Activated CD4-positive, alpha-beta T cell treated with anti-CD3 and anti-CD28 coated beads, Interleukin-10, Interleukin-2, amounts not matched to agents 100 ng/mL and 50 ng/mL, durations not matched to agents 16 hours and 8 hours (primary cell): ENCODE measurements at places on chromosomes 3 and 15.

- DNase-seq: no peak
Measured at GRCh38 chr3:182258538-182259177, 534.6 kb upstream of the ATP11B start.

DNA sequence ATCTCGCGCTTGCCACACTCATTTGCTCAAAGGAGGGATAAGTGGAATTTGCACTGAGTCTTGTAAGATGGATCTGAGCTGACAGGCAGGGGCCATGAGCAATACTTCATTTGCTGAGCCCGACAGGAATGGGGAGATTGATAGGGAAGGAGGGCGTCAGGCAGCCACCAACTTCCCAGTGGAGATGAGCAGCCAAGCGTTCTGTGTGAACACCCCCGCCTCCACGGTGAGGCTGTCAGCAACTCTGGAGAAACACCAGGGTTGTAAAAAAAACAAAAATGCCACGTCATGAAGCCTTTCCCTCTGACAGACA lies 36.8 kb downstream of the TLE3 start:
- DNase-seq: no peak

DNA sequence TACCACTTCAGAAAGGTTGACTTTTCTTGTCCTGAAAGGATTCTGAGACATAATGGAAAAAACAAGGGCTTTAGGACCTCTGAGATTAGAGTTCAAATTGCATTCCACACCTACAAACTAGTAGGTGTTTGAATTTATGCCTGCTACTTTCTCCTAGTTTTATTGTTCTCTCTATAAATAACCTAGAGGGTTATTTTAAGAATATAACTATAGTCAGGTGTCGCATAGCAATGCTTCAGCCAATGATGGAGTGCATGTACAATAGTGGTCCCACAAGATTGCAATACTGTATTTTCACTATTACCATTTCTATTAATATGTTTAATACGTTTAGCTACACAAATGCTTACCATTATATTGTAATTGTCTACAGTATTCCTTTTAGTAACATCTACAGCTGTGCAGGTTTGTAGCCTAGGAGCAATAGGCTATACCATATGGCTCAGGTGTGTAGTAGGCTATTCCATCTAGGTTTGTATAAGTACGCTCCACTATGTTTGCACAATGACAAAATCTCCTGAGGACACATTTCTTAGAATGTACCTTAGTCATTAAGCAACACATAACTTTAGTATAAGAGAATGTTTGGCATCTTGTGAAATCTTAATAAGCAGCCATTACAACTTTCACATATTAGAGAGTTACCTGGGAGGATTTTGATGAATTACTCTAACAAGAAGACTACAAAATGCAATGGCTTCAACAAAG lies 1352.5 kb downstream of the ZPLD1 start:
- no peak for DNase-seq

GRCh38 chr3:43144761-43145490 lies 39.0 kb upstream of the POMGNT2 start:
- DNase-seq: no peak

GRCh38 chr3:47266709-47267489 lies 15.7 kb downstream of the KIF9 start:
- DNase-seq: peak; percentile 22

- no peak for DNase-seq
Measured at GRCh38 chr3:171685116-171685895, 125.0 kb downstream of the PLD1 start.

- DNase-seq: no peak
Measured at GRCh38 chr15:73017987-73018386, 34.3 kb upstream of the NEO1 start.

DNA sequence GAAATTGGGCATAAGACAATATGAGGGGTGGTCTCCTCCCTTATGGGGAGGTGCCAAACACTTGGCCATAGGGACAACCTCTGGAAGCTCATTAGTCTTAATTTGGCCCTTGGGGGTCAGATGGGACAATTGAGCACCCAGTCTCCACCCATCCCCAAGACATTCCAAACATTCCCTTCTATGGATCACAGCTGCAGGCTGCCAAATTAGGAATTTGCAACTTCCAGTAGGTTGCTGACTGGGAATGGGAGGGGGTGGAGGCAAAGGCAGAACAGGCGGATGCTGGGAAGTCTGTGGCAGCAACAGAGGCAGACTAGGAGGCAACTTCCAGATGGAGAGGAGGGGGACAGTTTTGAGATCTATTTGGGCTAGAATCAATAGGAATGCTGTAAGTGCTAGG lies 1.4 kb upstream of the PDHB start:
- no peak for DNase-seq

- DNase-seq: no peak
Measured at GRCh38 chr15:36880913-36881460, 219.4 kb downstream of the MEIS2 start.

DNA sequence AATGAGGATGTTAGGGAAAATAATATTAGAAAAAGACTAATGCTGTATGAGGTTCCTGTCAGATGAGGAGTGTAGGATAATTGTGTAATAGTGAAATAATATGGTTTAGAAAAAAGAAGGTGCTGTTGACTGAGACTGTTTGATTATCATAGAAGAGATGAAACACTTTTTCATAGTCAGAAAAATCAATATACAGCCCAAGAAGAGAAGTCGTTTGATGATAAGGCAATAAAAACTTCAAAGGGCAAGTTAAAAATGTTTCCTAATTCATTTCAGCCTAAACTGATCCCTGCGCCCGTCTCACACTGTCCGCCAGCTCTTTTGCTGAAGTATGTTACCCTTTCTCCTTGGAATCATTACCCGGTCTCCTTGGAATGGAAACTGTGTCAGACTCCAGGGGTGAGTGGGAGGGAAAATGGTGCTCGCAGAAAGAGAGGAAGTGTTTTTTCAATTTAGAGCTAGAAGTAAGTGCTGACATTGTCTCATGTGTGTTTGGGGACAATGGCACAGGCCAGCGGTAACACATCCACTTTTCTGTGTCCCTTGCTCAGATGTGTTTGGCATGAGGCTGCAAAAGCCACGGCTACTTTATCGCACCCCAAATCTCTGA lies 23.6 kb downstream of the DUT start:
- no peak for DNase-seq

DNA sequence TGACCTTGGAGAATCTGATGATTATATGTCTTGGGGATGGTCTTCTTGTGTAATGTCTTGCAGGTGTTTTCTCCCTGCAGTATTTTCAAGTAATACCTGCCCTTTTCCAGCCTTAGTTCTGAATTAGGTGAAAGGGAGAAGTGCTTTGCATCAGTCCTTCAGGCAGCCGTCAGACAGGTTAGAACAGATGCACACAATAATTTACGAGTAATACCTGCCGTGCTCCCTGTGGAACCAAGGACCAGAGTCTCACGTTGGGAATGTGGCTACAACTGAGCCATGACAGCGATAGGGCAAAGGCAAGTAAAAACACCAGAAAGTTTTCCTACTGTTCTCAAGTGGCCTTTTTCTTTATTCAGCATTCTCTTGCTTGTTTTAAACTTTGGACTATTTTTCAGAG lies 69.1 kb downstream of the CHCHD6 start:
- no peak for DNase-seq

GRCh38 chr15:70241561-70242320 lies 144.0 kb upstream of the TLE3 start:
- DNase-seq: no peak

- no peak for DNase-seq
Measured at GRCh38 chr3:77141423-77141822, 101.5 kb downstream of the ROBO2 start.

- DNase-seq: no peak
Measured at GRCh38 chr3:190183121-190183520, 62.4 kb upstream of the P3H2 start.

DNA sequence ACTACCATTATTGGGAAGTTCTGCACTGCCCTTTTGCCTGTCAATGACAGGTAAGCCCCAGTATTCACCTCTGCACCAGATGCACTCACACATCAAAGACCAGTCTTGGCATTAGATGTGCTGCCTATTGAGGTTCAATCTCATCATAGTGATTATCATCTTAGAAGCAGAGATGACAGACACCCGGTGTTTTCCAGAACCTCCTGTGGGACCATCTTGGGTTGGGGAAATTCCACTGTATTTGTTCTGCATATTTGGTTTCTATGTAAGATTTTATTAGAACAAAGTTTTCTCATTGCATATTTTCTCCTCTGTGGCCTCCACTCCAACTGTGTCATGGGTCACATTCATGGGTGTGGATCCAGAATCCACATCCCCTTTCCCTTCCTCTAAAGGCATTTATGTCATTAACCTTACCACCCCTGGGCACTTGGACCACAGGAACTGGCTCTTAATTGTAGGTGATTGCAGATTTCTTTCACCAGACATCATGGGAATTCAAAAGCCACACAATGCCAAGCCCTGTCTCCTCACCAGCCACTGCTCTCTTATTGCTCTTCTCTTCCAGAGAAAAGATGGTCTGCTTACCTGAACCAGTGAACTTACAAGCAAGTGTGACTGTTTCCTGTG lies 31.2 kb downstream of the PLA1A start:
- peak; percentile 9 for DNase-seq

GRCh38 chr3:179088306-179088705 lies 16.7 kb upstream of the ZMAT3 start:
- no peak for DNase-seq

DNA sequence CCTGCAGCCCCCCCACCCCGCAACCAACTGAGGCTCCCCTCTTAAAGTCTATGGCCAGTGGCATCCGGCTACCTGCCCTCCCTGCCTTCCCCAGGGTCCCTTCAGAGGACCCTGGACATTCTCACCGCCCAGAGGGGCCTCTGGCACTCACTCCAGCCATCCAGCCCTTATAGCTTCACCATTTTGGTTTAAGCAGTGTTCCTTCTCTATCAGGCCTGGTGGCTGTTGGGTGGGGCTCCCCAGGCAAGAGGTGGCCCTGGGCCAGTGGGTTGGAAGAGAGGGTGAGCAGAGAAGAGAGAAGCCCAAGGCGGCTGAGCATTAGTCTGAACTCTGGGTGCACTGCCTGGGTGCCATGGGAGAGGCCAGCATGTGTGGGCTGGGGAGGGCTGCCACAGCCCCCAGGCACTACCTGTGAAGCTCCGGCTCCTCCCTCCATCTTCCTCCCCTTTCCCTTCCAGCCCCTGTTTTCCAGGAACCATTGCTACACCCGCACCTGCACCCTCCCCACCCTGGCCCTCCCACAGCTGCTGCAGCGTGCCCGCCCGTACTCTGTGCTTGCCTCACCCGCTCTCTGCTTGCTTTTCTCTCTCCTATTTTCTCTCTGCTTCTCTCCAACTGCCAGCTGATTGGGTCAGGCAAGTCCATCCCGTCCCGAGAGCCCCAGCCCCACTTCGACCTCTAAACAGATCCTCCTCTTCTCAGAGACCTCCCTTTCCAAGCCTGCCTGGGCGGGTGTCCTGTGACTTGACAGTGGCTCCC lies 168.2 kb downstream of the TBC1D2B start:
- no peak for DNase-seq

GRCh38 chr3:136385457-136385856 lies 135.3 kb downstream of the PCCB start:
- DNase-seq: peak; percentile 27

GRCh38 chr15:81886591-81886990 lies 159.2 kb downstream of the MEX3B start:
- no peak for DNase-seq

DNA sequence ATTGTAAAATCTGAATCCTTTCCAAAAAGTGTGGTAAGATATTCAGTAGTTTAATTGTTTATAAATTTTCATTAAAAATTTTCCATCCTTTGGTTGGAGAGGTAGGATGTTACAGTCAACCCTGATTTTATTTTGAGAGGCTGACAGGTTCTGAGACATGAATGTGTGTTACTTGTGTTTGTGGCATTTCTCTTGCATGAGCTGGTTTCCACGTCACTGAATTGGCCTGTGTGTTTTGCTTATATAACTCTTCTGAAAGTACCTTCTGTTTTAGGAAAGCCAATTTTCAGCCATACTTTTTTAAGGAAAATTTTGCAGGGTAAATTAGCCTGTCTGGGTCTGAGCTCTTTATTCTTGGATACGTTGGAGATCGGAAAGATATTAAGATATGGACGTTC lies 30.7 kb downstream of the PXYLP1 start:
- no peak for DNase-seq

- no peak for DNase-seq
Measured at GRCh38 chr15:67050062-67050461, 15.3 kb upstream of the SMAD3 start.

- no peak for DNase-seq
Measured at GRCh38 chr15:67931861-67932260, 92.0 kb upstream of the RNU6-1 start.

DNA sequence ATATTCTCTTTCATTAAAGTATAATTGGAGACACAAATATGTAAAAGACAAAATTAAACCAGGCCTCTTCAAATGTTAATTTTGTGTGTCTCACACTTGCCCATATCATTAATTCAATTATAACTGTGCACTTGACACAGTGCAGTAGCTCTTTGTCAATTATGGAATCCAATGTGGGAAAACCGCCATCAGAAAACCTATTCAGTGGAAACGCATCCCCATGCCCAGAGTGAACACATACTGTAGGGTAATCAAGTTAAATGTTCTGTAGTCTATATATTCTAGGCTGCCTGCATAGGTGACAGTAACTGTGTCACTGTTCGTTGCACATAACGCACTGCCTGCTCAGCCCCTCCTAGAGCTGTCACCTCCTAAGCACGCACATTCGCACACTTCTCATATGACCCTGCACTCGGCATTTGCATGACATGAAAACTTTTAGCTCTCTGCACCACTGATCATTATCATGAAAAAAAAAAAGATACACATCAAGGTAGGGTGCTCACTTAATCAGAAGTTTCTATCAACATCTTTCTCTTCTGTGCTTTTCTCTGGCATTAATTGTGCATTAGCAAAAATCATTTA lies 63.2 kb downstream of the MEIS2 start:
- no peak for DNase-seq

DNA sequence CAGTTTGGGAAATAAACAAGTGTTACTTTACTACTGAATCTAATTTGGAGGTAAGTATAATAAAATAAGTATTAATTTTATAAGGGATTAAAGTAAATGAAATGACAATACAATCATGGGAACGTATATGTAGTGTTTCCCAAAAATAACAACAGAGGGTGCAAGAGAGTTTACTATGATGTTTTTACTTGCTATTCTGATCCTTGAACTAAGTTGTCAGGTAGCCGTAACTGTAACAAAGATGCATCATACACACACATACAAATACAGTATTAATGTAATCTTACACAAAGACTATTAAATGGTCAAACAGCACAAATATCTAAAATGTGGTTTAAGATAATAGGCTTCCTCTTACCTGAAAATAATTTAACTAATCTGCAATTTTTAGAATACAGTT lies 311.4 kb downstream of the TBC1D5 start:
- DNase-seq: peak; percentile 4

GRCh38 chr3:58068122-58068809 lies 60.0 kb downstream of the FLNB start:
- DNase-seq: no peak

DNA sequence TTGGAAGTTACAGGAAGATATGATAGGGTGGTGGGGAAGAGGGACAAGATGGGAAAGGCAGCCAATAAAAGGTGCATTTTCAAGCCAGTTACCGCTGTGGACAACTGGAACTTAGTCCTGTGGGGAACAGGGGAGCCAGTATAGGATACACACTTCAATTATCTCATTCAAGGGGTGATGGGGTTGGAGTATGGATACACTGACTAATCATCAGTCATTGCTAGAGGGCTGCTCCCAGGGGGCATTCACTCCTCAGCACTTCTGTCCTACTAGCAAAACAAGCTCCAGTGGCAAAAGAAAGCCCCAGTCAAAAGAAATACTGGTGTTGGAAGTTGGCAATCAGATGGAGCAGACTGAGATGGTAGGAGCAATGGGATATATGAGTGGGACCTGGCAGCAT lies 183.4 kb upstream of the GADL1 start:
- DNase-seq: no peak
